CD4-positive, alpha-beta T cell treated with Interleukin-12 subunit alpha and Interleukin-12 subunit beta, for 1 hour (primary cell): ENCODE measurements at places on chromosomes 4 and X.

DNA sequence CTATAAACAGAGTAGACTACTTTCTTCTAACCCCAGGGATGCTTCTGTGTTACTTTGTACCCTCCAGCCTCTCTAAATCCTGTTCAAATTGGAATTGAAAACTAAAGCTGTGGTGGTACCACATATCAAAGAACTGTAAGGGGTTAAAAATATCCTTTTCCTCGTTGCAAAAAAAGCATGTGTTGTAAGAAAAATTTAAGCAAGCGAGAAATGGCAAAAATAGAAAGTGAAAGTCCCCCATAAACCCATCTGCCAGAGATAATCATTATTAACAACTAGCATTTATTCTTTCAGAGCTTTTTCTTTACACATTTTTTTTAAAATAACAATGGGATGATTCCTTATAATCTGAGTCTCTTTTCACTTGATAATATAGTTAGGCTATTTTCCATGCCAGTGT is 40.6 kb downstream of the TMEM164 start:
- DNase-seq = no peak

- no peak for DNase-seq
Observed at GRCh38 chrX:119570351-119570835, 4.0 kb upstream of the UBE2A start.

GRCh38 chrX:46686003-46686645 is 72.8 kb downstream of the SLC9A7 start:
- DNase-seq = peak; percentile 56

GRCh38 chr4:66604192-66604591 is 933.9 kb upstream of the EPHA5 start:
- no peak for DNase-seq

- DNase-seq = no peak
Observed at GRCh38 chr4:41541687-41542094, 3.7 kb downstream of the LIMCH1 start.

DNA sequence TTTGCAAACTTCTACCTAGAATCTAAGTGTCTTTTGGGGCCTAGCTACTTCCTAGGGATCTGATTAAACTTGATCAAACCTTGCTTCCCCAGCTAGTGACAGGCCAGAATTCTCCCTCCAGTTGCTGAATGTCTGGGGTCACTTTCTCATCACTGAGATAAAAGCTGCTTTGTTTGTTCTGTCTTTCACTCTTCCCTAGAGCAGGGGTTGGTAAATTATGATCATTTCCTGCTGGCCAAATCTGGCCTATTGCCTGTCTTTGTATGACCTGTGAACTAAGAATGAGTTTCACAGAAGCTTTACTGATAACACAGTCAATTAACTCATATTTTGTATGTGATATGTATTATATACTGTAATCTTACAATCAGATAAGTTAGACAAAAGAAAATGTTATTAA is 157.8 kb upstream of the AADAT start:
- no peak for DNase-seq

- DNase-seq = no peak
Observed at GRCh38 chr4:103361926-103362325, 163.8 kb upstream of the CENPE start.

GRCh38 chr4:178138491-178138890 is 696.3 kb upstream of the AGA start:
- DNase-seq = no peak

- DNase-seq = no peak
Observed at GRCh38 chr4:152735906-152736305, 43.6 kb downstream of the TIGD4 start.

DNA sequence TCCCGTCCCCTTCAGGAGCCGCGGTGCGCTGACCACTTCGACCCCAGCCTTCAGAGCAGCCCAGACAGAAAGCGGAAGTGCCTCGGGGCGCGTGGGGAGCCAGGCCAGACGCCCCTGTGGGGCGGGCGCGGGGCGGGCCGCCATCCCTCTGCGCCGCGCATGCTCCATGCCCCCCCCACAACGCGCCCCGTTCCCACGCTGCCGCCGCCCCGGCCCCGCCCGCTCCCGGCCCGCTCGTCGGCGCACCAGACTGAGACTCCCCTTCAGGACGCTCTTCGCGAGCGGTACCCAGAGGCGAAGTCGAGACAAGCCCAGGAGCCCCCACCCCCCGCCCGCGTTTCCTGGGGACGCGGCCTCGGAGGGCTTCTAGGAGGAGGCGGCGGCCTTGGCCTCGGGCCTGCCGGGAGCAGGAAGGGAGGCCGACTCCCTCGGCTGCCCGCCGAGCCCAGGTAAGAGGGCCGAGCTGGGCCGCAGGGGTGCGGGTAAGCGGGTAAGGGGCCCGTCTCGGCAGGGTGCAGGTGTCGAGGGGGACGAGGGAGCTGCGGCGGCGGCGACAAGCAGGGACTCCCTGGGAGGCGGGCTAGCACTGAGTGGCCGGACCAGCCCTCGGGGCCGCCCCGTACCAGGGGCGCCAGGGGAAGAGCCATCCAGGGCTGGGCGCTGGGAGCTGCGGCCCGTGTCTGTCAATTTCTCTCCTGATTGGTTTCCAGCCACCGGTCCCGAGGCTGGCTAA is at the start of gene ZFP92:
TSS of gene ZFP92 (plus strand) at position 218 of the 733 bp plus-strand sequence. CDS start 6,851 bp downstream, outside the sequence.
- DNase-seq = peak; percentile 19

GRCh38 chr4:38106311-38106710 is 146.1 kb downstream of the PTTG2 start:
- no peak for DNase-seq

DNA sequence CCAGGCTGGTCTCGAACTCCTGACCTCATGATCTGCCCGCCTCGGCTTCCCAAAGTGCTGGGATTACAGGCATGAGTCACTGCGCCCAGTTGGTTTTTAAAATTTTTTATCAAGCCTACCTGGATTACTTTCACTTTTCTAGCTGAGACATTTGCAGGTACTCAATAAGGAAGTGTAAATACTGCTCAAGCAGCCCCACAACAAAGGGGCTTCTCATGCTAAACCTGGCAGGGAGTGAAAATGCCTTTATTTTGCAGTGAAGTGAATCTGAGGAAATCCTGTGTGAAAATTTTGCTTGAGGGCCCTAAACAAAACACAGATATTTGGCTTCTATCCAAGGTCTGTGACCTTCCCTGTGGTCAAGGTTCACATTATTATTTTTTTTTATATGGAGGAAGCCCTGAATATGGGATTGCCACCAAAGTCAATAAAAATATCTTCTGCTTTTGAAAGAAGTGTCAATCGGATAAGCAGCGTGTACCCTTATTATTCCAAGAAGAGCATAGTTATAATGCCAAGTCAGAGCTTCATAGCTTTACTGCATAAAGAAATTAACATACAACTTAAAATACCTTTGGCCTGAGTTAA is 481.0 kb downstream of the SH2D1A start:
- no peak for DNase-seq

DNA sequence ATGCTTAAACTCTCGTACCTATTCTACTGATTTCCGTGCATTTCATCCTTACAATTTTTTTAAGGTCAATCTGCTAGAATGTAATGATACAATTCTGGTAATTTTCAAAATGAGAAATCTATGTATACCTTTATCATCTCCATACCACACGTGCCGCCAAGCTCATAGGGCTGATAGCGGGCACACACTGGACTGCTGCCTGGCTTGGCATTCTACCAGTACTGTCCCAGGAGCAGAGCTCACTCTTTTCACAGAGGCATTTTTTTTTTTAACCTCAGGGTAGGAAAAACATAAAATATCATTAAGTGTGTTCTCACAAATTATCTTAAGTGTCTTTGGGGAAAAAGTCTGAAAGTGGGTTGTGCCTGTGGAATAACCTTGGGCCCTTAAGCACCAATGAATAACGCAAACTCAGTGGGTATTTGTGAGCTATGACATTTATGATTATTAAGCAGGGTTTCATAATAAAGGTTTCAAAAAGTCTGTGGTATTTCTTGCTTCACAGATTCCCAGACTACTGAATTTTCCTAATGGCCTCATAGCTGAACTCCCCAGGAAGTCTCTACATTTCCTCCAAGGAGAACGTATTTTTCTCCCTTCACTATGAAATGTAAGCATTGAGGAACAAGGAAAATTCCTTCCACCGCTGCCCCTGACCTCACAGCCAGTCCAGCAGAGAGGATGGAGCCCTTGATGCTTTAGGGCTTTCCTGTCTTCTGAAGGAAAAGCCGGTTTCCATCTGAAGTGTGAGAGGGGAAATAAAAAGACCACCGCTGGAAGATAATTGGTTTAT is 125.2 kb downstream of the ELOVL6 start:
- no peak for DNase-seq

DNA sequence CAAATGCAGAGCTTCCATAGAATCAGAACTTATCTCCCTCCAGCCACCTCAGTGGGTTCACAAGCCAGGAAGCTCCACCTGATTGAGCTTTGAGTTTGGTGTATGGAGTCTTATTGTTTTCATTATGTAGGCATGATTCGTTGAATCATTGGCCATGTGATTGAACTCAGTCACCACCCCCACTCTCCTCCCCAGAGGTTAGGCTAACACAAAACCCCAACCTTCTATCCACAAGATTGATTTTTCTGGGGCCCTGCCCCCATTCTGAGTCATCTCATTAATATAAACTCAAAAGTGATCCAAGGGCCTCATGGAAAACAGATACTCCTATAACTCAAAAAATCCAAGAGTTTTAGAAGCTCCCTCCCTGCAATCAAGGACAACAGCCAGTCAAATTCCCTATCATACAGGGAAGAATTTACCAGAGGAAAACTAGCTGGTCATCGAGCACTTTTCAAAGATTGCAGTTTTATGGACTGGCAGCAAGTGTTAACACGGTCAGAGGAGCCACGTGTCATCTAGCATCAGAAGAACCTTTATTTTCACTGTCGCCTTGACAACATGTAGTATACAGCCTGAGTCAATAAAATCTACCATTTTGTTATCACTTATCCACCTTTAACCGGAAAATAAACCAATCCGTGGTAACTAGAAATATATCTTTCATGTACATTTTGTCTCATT is 35.9 kb upstream of the GUCY1B1 start:
- DNase-seq = no peak

- DNase-seq = no peak
Observed at GRCh38 chrX:111646515-111646914, 34.5 kb upstream of the ALG13 start.

GRCh38 chrX:105018865-105019264 is 201.6 kb downstream of the TEX13A start:
- no peak for DNase-seq

GRCh38 chrX:45110494-45110893 is 90.2 kb downstream of the DIPK2B start:
- DNase-seq = no peak

DNA sequence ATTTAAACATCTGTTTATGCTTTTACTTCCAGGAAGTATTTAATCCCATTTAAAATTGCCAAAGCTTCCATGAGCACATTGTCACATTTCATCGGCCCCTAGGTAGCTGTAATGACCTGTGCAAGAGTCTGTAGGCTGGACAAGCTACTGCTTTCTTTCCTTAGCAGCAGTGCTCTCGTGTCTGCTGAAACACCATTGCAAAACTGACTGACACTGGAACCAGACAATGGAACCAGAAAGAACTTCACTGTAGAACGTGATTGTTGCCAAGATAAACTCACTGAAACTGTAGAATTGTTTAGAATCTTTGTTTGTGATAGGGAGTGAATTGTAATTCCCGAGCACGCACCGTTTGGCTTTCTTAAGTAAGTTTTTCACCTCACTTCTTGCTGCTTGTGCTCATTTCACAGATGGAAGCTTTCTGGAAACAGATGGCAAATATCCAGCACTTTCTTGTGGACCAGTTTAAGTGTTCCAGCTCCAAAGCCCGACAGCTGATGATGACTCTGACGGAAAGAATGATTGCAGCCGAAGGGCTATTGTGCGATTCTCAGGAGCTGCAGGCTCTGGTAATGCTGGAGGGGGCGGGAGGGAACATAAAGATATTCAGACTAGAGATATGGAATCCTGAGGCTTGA is 36.9 kb downstream of the EVC start:
- no peak for DNase-seq
